ENCODE measurements at places on chromosomes 7 and 10. TPM values are rescaled to one million over a fixed set of nuclear protein-coding genes. Genes with fewer than 3 reads are reported as not detected.

DNA sequence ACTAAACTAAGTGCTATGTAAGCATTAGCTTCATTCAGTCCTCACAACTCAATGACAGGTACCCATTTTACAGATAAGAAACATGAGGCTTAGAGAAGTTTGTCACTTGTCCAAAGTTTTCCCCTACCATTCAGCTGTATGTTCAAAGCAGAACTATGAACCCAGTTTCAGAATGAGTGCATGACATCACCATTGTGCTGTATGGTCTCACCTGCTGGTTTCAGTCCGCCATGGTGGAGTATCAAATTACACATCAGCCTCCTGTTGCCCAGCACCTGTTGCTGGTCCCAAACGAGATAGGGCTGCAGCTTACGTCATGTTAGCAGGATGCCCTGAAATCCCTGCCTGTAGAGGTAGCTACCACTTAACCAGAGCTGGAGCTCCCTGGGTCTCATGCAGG is 95.0 kb downstream of the DYNC1I1 start:
- no peak for DNase-seq

GRCh38 chr10:11874568-11875493 is 51.7 kb downstream of the PROSER2 start:
- peak; percentile 38 for DNase-seq

DNA sequence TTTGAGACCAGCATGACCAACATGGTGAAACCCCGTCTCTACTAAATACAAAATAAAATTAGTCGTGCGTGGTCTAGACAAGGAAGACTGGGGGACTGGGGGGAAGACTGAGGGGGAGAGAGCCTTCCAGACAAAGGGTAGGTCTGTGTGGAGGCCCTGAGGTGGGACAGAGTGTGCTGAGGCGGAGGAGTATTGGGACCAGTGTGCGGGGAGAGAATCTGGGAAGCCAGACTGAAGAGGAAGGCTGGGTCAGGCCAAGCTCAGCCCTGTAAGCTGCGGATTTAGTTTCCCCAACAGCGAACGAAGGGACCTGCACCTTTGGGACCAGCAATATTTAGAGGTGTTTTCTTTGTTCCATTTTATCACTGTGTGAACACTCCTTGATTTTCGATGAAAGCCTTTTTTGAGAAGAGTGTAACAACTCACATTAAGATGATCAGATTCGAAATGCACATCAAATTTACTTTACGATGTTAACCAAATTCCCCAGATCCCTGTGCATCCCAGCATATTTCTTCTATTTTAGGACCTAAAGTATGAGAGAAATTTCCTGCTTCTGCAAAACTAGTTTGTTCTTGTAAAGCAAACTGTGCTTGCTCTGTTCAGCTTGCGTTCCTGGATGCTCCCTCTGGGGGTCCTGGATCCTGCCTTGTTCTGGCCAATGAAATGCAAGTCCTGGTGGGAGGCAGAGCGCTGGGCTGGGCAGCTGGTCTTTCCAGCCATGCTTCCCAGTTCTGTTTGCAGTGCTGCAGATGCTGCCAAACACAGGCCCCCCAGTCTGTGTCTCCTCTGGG is 39.4 kb downstream of the PLAU start:
- peak; percentile 75 for DNase-seq

Gene TAS2R4
- 0.63 TPM for polyA plus RNA-seq

DNA sequence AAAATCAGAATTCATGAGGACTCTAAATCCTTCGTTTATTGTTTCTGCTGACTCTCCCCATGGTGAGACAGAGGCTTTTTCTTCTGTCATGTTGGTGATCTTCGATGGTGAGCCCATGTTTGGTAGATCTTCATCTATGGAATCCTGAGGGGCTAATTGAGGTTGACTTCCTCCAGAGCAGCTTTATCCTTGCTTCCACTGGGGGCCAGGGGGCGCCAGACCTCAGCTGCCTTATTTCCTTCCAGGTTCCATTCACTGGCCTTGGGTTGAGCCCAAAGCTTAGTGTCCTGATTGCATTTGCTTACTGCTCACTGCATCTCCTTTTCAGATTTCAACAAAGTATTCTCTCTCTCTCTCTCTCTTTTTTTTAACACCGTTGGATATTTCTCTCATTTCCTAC is 80.7 kb downstream of the GCC1 start:
- peak; percentile 4 for DNase-seq

- DNase-seq = no peak
Observed at GRCh38 chr7:8284606-8285005, 22.6 kb upstream of the ICA1 start.

DNA sequence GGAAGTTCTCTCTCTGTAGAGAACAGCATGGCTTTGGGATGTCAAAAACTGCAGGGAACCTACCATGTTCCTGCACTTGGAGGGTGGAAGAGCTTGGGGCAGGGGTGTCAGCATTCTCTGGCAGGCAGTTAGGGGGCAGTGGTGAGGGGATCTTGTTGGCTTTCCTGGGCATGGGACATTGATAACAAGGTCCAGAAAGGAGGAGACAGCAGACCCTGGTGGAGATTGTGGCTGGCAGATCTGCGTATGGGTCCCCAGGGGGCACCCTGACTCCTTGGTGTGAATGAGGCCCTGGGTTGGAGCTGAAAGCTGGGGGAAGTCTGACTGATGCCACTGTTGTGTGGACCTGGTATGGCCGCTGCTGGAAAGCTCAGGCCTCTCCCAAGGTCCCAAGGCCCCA is 22.9 kb upstream of the CAMK2B start:
- DNase-seq = no peak

DNA sequence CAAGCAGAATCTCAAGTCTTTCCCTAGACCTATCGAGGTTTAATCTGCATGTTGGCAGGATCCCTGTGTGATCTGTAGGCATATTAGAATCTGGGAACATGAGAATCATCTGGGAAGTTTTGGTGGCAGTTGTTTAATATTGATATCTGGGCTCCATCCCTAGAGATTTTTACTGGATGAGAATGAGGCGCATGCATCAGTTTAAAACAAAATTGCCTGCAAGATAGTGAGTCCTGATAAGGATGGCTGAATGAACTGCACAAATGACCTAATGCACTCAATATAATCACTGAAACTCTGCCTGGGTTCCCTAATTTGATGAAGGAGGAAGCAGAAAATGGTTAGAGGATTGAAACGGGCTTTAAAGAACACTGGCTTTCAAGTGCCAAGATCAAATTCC is 218.0 kb downstream of the FGFR2 start:
- DNase-seq = no peak

GRCh38 chr10:131233611-131234258 is 77.8 kb downstream of the TCERG1L start:
- DNase-seq = peak; percentile 11

DNA sequence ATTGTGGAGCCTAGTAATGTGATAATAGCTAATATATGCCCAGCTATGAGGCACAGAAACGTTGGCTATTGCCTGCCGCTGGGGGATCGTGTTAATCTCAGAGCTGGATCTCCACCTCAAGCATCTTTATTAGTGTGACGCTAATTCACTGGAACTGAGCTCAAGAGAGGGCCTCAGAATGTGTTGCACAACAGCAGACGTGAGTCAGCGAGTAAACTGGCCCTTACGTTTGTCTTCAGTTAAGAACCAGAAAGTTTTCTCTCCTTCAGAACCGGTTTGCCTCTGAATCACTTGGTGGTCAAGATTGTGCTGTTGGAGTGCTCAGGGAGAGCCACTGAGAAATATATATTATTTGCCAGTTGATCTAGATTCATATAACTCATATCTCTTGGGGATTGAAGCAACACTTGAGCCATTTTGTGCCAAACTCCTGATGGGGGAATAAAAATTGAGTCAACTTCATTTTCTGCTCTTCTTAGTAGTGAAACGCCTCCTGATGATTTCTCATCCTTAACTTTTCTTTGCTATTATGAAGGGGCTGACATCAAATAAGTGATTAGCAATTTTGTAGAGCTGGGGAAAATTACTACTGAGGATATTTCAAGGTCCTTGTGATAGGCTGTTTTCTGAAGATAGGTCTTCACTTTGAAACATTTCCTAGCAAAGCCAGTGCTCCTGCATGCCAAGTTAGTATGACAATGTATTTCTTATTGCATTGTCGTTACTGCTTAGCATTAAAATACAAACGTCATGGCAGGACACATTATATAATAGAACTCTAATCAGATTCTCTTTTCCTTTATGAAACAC is 22.3 kb downstream of the BZW2 start:
- peak; percentile 38 for DNase-seq

GRCh38 chr7:4665661-4666060 is 16.4 kb upstream of the FOXK1 start:
- DNase-seq = no peak

- DNase-seq = no peak
Observed at GRCh38 chr10:6699336-6699735, 119.3 kb upstream of the PRKCQ start.

- DNase-seq = peak; percentile 79
Observed at GRCh38 chr7:149005427-149006344, 22.6 kb downstream of the PDIA4 start.

DNA sequence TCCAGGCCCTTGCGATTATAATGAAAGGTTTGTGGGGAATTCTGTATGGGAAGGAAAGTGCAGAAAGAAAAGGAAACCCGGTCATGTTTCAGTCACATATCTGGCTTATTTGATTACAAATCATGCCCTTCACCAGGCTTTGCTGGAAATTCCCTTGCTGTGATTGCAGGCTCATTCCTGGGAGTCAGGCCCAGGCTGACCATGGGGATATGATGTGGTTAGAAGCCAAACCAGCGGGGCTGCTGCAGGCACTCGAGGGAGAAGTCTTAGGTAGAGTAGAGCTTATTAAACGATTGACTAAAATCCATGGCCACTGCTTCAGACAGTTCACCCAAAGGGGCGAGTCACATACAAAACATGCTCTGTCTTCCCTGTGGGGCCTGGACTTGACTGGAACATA is 16.2 kb downstream of the PKD1L1 start:
- DNase-seq = no peak

- no peak for DNase-seq
Observed at GRCh38 chr7:117324960-117325359, 2.1 kb upstream of the WNT2 start.

Gene LRMDA
- polyA plus RNA-seq = 3.5 TPM

Gene KIN
- 12.6 TPM for polyA plus RNA-seq

GRCh38 chr10:125523347-125523746 is 159.6 kb downstream of the TEX36 start:
- DNase-seq = no peak

Gene VPS37D
- 2.0 TPM for polyA plus RNA-seq

- DNase-seq = no peak
Observed at GRCh38 chr7:135666846-135667245, 4.5 kb downstream of the STMP1 start.

GRCh38 chr10:11208908-11209829 is 191.5 kb downstream of the CELF2 start:
- no peak for DNase-seq

DNA sequence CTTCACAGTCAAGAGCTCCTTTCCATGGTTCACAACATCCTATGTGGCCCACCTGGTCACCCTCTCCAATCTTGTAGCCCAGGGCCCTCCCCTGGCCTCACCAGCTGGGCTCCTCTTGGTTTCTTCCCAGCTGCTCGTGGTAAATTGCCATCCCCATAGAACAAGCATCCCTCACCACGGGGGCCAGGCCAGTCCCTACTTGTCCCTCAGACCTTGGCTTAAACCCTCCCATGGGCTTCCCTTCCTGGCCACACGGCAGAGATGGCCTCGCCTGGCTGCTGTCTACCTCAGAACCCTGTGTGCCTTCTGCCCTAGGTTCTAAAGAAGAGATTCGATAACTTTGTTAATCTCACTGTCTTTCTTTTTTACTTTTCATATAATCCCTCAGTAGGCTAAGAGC is 153.3 kb upstream of the TCERG1L start:
- no peak for DNase-seq

DNA sequence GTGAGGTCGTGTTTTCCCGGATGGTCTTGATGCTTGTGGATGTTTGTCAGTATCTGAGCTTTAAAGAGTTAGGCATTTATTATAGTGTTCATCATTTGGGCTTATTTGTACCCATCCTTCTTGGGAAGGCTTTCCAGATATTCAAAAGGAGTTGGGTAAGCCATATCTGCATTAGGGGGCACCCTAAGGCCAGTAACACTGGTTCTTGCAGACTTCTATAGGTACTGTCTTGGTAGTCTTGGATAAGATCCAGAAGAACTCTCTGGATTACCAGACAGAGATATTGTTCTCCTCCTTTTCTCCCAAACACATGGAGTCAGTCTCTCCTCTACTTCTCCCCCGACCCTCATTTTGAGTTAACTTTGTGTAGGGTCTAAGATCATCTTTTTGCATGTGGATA is 92.8 kb downstream of the SDK1 start:
- no peak for DNase-seq

Gene PPP1R3C
- polyA plus RNA-seq = 124 TPM

- no peak for DNase-seq
Observed at GRCh38 chr10:32376097-32376496, 29.1 kb upstream of the EPC1 start.

DNA sequence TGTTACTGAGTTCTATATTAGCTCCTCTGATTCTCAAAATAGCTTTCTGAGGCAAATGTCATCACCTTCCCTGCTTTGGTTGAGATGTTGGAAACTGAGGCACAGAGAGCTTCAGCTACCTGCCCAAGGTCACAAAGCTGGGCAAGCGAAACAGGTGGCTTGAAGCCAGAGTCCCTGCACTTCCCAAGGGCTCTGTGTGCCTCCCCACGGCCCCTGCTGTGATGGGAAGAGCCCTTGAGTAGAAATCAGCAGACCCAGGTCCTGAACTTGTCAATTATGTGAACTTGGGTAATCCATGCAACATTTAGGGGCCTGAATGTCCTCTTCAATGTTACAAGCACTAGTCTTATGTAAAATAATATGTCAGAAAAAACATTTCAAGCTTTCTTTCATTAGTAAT is 327.3 kb upstream of the PODXL start:
- DNase-seq = no peak

DNA sequence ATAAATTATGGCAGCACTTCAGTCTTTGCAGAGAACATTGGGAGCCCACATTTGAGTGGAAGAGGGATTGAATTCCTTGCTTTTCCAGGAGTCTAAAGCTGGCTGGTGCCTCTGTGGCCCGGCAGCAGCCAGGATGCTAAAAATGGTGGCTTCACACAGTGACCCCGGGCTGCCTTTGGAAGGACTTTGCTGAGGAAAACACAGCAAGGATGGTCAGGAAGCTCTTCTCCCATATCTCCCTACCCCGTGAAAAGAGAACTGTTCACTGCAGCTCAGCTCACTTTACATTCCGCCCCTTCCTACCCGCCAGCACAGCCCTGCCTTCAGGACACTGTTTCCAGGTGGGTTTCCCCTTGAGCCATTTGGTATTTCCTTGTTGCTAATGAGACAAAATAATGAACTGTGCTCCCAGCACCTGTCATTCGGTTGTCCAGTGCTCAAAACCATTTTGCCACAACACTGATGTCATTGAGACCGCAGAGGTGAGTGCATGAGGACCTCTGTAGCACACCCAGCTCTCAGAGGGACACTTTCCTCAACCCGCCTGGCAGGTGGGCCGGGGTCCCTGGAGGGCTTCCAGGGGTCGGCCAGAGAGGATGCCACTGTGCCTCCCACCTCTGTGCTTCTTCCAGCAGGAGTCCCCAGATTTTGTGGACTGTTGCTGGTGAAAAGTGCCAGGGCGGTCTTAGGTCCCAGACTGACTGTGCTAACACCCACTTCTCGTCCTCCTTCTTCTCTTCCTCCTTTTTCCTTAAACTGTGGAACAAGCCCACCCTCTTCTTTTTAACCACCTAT is 255.7 kb upstream of the PPP2R2D start:
- DNase-seq = no peak

Gene BBS9
- polyA plus RNA-seq = 8.1 TPM

Gene MYL10
- polyA plus RNA-seq = 23.0 TPM

GRCh38 chr10:44647877-44648542 is 263.1 kb upstream of the CXCL12 start:
- no peak for DNase-seq

Data from muscle of arm (tissue), 14 donors.